ENCODE measurements at places on chromosomes 6 and 20.

GRCh38 chr6:136895901-136896300 lies 26.2 kb upstream of the SLC35D3 start:
- no peak for DNase-seq

GRCh38 chr20:61997891-61998290 lies 67.8 kb downstream of the TAF4 start:
- DNase-seq = no peak

GRCh38 chr20:59299945-59300332 lies 472 bp upstream of the EDN3 start:
- DNase-seq = no peak

GRCh38 chr6:161403717-161404116 lies 129.9 kb upstream of the AGPAT4 start:
- DNase-seq = no peak

GRCh38 chr6:139600343-139600742 lies 225.9 kb upstream of the CITED2 start:
- DNase-seq = no peak

GRCh38 chr6:86715676-86716075 lies 221.7 kb upstream of the HTR1E start:
- no peak for DNase-seq

DNA sequence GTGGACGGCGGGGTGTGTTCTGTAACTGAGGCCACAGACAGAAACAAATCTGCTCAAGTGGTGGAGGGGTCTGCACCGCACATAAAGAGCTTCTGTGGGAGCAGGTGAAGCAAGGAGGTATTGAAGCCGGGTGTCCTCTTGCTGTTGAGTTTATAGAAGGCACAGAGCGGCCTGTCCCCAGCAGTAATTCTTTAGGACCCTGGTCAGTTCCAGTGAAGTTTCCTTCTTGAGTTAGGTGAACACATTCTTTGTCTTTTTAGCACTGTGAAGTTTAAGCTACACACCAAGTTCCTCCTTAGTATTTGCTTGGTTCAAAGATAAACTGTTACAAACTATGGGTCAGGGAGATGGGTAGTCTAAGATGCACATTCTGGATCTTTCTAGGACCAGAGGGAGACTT lies 6.1 kb downstream of the PRDM1 start:
- DNase-seq = no peak

- DNase-seq = no peak
Measured at GRCh38 chr6:218153-219018, 73.9 kb upstream of the DUSP22 start.

- DNase-seq = no peak
Measured at GRCh38 chr20:9916761-9917160, 77.9 kb upstream of the PAK5 start.

DNA sequence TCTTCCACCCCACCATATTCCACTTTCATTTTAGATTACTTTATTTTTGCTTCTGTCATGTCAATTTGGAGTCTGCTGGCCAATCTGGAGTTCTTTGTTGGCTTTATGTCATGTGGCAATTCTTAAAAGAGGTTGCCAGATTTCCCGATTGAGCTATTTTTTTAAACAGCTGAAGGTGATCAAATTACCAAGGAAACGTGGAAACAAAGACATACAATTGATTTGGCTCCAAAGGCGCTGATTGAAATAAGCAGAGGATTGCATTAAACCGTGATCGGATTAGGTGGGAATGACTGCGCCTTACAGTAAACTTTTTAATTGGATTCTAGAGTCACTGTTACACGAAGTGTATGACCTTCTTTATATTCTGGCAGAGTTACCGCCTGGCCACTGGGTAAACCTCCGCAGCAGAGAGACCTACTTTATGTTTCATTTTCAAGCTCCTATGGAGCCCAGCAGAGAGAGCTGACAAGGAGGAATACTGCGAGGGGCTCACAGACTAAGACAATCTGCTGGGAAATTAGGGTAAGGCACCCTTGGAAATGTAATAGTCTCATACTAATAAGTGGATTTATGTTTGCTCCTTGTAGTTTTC lies 37.9 kb downstream of the SIM1 start:
- DNase-seq = no peak

DNA sequence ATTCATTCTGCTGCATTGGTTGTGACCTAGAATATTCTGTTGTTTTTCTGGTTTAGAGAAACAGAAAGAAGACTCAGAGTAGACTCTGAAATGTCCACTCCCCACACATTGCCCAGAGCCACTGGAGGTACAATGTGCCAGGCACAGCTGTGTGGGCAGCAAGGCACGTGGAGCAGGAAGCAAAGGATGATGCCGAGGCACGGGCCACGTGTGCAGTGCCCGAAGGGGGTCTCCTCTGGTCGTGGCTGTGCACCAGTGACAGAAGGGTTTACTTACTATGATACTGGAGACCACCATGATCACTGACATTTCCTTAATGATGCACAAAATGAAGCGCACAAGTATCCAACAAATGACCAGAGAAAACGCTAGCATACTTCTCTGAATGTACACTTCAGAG lies 488.9 kb downstream of the PRKN start:
- no peak for DNase-seq
